ENCODE measurements at places on chromosomes 5 and 9. TPM values are rescaled to one million over a fixed set of nuclear protein-coding genes. Genes with fewer than 3 reads are reported as not detected.

GRCh38 chr9:131262327-131263032 is 13.8 kb downstream of the FAM78A start:
- no peak for DNase-seq

SH3RF2 gene
- total RNA-seq: 11.9 TPM

DNA sequence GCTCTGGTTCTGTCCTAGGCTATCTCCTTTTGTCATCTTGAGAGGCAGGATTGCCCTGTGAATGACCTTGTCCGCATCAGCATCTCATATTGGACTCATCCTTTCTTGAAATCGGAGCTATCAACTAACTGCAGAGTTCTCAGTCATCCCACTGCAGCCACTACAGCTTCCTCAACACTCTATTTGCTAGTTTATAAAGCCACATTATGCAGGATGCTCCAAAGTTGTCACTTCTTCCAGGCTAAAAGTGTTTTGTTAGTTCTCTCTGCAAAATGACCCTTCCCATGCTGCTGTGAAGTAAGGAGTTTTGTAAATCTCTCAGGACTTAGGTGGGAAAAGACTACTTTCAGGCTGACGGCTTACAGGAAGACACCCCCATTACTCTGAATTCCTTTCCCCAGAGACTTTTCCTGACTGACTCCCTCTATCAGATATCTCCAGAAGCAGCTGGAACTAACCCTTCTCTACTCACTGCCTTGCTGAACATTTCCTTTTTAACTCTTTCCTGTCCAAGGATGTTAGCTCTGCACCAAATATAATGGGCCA is 257.6 kb downstream of the NFIB start:
- no peak for DNase-seq

TJP2 gene
- 69.8 TPM for total RNA-seq

GRCh38 chr5:176447591-176447977 is 601 bp upstream of the FAF2 start:
- DNase-seq: no peak

DNA sequence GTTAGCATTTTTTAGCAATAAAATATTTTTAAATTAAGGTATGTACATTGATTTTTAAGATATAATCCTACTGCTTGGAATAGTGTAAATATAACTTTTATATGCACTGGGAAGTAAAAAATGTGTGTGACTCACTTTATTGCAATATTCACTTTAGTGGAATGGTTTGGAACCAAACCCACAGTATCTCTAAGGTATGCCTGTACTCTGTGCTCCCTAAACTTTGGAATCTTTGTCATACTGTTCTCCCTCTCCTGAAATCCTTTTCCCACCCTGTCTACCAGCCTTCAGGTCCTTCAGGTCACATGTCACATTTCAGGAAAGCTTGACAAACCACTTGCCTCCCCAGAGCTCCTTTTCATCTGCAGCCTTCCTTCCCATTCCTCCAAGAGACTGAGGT is 308.7 kb downstream of the SPOCK1 start:
- DNase-seq: no peak

DNA sequence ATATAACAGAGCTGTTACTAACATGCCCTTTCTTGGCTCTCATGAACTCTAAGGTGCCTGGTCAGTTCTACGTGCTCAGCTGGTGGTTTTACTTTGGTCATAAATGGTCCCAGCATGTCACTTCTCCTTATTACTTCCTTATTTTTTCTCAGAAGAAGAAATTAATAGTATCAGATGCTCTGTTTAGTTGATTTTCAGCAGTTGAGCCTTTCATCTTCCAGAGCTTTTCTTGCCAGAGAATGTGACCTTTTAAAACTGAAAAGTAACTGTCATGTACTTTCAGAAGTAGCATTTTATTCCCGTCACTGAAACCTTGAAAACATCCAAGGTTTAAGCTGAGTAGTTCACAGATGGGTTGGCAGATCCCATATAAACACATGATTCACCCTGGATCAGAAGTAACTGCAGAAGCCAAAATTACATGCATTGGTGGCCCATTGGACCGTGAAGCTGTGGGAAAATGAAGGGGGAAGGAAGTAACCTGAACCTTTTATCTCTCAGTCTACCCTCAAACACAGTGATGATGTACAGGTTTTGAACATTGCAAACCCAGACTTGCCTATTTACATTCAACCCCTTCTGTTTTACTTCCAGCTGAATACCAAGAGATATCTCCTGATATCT is 50.5 kb downstream of the HACD4 start:
- no peak for DNase-seq

DNA sequence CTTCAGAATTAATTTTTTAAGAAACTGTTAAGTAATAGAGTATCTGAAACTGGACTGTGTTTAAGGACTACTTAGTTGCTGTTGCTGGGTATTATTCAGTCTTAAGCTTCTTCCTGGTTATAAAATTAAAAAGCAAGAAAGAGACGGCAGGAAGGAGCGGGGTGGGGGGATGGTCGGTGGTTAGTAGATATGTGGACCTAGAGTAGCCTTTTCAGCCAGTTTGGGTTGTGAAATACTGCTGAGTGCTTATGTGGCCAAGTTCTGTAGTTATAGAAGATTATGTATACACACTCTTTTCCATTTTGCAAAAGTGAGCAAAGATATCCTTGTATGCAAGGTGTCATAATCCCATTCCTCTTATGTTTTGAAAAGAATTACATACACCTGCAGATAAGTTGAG is 28.5 kb downstream of the TRIO start:
- DNase-seq: no peak

TNFSF15 gene
- total RNA-seq: not detected

DNA sequence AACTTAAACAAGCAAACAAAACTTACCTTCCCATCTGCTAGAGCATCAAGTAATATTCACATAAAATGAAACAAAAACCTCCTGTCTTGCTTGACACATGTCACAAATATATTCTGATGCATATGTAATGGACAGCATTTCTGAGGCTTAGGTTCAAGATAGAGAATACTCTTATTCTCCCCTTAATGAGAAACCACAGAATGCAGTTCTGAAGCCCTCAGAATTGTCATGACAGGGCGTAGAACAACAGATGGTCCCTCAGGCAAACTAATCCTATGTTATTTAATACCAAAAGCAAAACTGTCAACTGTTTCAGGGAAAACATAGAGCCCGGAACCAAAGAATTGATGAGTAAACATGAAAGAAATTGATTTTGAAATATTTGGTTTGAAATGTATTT is 229.9 kb upstream of the RIOK2 start:
- DNase-seq: no peak

DNA sequence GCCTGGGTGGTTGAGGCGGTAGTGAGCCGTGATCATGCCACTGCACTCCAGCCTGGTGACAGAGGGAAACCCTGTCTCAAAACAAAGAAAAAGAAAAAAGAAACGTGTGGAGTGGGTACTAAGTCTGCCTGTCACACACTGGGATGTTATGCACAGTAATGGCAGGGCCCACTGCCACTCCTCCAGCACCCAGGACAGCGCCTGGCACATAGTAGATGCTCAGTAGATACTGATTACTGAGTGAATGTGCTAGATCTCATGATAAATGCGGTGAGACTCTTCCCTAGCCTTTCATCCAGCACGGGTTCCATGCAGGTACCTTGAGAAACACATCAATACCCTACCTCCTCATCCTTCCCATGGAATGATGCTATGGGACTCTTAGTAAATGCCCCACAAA is 87.4 kb upstream of the HSPA9 start:
- no peak for DNase-seq

Data from Daoy (cell line).